H7 (cell line): ENCODE measurements at places on chromosomes 5 and 9.

DNA sequence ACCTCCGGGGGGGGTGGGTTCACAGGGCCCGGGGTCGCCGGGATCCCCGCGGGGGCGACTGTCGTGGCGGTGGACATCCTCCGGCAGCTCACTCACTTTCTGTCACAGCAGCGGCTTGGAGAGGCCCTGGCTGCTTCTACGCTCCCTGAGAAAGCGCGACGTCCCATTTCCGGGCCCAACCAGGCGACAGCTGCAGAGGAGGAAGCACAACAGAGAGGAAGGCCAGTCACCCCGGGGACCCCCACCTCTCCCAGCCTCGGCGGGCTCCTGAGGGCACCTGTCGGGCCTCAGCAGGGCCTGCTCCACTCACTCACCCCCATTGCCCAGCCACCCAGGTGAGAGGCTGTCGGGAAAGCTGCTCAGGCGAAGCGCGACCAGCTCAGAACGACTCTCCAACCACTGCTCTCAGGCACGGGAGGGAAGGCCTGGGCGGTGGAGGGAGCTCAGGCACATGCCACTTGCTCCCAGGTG lies 14.4 kb downstream of the BRD3 start:
- DNase-seq = no peak

- no peak for DNase-seq
Measured at GRCh38 chr5:61275841-61276240, 56.2 kb upstream of the ZSWIM6 start.

DNA sequence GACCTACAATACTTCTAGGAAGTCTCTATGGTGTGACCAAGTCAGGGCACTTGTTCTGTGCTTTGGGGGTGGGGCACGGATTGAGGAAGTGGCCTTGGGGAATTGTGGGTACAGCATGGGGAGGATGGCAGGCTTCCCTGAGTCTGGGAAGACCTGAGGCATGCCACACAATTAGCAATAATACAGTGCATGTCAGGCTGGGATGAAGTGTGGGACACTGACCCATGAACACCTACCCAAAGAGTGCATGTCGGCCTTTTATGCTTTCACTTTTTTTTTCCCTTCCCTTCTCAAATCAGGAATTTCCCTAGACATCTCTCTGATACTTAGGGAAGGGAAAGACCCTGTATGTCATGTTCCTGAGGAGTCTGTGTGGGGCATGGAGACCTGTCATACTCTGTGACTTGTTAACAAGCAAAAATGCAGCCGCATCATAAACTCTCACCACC lies 146.4 kb downstream of the PALM2AKAP2 start:
- no peak for DNase-seq

- peak; percentile 97 for DNase-seq
Measured at GRCh38 chr5:177390363-177391300, 6.4 kb downstream of the SLC34A1 start.

GRCh38 chr9:2919347-2919746 lies 75.5 kb upstream of the PUM3 start:
- DNase-seq = no peak

DNA sequence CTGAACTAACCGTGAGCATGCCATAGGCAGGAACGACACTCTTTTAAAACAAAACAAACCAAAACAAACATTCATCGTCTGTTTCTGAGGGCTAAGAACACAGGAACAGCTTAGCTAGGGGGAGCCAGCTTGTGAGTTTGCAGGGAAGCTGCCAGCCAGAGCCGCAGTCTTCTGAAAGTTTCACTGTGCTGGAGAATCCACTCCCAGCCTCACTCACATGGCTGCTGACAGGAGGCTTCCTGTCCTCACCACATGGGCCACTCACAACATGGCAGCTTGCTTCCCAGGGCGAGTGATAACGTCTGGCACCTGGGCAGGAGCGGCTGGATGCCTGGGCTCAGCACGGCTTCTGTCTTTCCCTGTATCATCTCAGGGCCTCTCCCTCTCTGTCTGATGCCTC lies 275.2 kb downstream of the MSX2 start:
- DNase-seq = no peak

DNA sequence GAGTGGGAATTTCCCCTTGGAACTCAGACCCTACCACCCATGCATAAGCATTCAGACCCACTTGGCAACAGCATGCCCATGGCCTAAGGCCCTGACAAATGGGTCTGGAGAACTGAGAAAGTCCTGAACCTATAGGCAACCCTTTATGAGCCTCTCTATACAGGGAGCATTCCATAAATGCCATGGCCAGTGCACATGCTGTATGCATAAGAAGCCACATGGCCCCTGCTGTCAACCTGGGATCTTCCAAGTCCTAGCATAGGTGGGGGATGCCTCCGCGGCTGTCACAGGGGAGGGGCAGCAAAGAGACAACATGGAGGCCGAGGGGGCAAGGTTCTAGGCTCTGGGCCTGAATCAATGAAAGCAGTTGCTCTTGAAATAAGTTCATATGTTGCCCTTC lies 8.2 kb upstream of the NIPAL4 start:
- no peak for DNase-seq

DNA sequence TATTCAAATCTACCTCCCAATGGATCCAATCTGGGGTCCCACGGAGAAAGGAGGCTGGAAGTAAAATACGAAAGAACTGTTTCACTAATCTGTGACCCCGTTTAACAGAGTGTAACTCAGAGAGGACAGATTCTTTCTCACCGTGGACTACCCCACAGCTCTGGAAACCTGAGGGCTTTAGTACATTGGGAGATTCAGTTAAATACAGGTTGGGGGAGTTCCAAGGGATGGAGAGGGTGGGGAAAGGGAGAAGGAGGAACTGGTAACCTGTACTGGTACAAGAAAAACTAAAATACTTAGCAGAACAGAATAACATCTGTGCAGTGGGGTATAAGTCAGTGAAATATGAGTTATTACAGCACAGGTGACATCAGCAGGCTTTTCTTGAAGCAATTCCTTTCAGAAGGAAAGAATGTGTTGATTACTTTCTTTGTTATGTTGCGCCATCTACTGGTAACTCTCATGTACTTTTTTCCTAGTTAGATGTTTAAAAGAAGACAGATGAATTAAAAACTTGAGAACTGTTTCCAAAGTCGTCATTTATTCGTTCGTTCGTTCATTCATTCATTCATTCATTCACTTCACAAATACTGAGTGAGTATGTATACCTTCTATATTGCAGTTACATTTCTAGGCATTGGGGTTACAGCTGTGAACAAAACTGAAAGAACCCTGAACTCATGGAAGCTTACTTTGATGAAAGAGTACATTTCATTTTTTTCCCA lies 30.0 kb upstream of the STOM start:
- DNase-seq = no peak

- no peak for DNase-seq
Measured at GRCh38 chr5:80579050-80579449, 9.0 kb upstream of the ANKRD34B start.

DNA sequence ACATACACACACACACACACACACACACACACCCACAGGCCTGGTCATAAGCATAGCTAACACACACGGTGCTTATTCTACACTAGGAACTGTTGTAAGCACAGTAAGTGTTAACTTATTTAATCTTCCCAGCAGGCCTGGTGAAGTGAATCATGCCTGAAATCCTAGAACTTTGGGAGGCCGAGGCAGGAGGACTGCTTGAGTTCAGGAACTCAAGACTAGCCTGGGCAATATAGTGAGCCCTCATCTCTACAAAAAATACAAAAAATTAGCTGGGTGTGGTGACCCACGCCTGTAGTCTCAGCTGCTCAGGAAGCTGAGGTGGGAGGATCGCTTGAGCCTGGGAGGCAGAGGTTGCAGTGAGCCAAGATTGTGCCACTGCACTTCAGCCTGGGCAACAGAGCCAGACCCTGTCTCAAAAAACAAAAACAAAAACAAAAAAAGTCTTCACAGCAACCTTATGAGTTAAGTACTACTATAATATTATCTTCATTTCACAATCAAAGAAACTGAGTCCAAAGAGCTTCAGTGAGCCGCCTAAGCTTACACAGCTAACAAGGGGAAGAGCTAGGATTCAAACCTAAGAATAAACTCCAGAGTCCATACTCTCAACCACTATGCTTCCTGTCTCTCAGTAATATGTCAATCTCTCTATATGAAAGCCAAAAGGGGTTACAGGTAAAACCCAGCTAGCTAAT lies 2.3 kb downstream of the MEGF9 start:
- DNase-seq = no peak

DNA sequence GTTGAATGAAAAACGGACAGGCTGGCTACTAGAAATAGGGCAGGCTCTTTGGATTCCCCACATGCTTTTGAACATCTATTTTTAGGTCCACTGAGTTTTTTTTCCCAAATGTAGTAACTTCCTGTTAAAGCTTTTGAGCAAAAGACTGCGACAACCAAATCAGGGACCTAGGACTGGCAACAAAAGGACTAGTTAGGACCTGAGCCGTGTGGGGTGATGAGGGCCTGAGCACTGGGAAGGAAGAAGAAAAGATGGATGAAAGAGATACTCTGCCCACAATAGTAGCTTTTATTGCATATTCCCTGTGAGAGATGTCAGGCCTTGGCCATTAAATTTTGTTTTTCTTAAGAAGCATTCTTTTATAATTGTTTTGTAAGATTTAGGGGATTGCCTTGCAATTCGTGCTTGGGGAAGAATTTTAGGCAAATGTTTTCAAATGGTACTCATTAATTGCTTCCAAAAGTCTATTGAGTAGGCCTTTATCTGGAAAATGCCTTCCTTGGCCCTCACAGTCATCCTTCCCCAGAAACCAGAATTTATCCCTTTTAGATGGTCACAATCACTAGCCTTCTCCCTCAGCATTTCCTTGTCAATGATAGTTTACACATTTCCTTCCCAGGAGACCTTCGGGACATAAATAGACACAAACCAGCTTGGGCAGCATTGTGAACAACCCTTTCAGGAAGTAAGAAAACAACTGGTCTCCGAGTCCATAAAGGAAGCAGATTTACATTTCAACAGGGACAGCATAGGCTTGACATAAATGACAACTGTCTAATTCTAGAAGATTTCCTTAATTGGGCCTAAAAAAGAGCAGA lies 166.5 kb downstream of the RMI1 start:
- DNase-seq = no peak

GRCh38 chr5:10537624-10538023 lies 26.2 kb upstream of the ANKRD33B start:
- DNase-seq = no peak

- peak; percentile 14 for DNase-seq
Measured at GRCh38 chr5:178423431-178423830, 166.8 kb downstream of the COL23A1 start.

- DNase-seq = no peak
Measured at GRCh38 chr9:35070823-35071813, 1.3 kb downstream of the VCP start.

- no peak for DNase-seq
Measured at GRCh38 chr5:137262818-137263217, 236.3 kb downstream of the SPOCK1 start.

DNA sequence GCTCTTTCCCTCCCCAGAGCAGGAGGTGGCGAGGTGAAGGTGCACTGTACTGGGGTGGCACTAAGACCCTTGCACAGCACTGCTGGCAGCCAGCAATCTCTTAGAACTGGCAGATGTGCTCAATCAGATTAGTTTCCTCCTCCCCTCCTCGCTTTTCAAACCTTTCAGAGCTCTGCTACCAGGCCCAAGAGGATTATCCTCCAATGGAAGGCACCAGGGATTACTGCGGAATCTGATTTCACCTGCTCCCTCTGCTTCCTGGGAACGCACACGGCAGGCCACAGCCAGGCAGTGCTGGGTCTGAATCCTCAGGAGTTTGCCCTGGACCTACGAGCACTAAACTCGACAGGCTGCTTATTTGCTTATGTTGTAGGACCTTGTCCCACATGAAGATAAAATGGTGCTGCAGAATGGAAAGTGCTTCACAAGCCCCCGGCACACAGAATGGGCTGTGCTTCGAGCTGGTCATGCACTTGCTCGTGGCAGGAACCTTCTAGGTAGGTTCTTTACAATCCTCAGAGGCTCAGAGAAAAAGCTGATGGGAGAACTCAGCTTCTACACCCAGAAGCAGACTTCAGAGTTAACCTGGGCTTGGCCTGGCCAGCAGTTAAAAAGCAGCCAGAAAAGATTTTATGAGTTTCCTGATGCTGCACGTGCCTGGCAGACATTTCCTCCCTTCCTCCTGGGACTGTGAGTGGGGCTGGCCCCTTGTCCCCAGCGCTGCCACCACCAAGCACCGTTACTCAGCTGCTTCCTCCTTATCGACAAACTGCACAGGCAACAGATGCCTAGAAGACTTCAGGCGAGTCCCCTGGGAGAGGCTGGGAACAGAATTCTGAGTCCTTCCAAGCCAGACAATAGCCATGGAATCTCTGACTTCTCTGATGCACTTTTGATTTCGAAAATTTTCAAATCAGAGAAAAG lies 33.1 kb downstream of the FABP6 start:
- DNase-seq = peak; percentile 65
